CD4-positive, alpha-beta T cell treated with Interleukin-17A for 4 hours (primary cell): ENCODE measurements at places on chromosomes 5 and 9.

GRCh38 chr9:25677301-25678146, 720 bp downstream of the TUSC1 start:
- peak; percentile 6 for DNase-seq

DNA sequence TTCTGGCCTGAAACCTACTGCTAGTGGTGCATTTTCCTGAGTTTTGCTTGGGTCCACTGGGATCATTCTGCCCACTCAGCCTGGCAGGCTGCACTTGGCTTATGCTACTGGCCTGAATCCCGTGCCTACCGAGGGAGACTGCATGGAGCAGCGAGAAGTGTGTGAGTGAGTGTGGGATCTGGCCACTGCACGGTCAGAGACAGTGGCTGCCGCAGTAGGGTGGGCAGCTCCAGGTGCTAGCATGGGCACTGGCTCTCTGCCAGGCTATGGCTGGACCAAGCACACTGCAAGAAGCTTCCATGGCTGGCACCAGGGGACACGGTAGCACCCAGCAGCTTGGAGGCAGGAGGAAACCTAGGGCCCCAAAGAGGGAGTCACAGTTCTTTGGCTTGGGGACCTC, 1058.7 kb upstream of the ACO1 start:
- DNase-seq: no peak

GRCh38 chr5:74763504-74763903, 3.4 kb downstream of the GFM2 start:
- no peak for DNase-seq

- DNase-seq: no peak
Observed at GRCh38 chr5:156597276-156597675, 252.8 kb upstream of the PPP1R2B start.

DNA sequence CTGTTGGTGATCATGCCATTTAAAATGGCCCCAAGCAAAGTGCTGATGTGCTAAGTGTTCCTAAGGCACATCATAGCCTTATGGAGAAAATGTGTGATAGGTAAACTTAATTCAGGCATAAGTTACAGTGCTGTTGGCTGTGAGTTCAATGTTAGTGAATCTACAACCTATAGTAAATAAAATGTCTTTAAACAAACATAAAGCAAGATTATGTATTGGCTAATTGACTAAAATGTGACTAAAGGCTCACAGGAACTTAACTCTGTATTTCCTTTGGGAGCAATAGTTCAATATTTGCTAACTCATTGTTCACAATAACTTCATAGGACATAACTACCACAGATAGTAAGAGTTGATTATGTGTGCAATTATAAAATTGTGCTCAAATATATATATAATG, 49.4 kb upstream of the LRRC19 start:
- DNase-seq: no peak

DNA sequence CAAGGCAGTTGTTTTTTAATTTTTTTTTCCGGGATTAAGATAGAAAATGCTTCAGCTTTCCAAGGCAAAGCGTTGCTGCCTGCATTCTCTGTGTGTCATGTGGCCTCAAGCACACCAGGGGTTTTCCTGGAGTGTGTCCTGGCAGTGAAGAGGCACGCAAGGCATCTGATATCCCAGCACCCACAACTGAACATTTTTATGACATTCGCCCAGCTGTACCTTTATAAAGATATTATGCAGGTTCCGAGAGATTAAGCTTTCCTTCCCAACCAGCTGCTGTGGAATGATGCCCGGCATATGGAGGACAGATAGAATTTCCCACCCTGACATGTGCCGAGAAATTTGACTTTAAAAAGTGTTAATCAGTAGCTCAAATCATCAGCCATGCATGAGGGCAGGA, 205.6 kb downstream of the GADD45G start:
- no peak for DNase-seq

DNA sequence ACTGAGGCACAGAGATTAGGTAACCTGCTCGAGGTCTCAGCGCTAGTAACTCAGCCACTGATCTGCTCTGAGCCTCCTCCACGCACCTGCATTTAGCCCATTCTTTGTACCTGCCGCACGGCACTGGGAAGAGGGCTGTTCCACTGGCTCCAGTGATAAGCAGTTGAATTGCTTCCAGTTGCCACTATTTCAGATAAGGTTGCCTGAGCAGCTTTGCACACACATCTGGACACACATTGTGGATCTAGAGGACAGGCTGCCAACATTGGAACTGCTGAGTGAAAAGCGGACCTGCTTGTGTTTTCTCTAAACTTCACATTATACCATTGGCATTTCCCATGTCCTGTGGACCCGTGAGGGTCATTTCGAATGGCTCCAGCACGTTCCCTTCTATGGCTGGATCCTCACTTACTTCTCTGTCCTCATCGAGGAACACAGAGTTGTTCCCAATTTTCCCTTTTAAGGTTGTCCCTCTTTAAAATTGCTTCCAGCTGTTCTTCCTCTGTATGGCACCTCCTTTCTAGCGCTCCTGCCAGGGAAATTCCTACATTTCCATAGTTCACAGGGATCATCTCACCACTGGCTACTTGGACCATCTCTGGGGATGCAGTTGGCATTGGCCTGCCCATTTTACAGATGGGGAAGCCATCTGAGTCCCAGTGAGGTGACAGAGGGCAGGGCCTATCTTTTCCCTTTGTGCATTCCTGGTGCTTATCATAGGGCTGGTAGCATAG, 45.9 kb upstream of the RPL26L1 start:
- no peak for DNase-seq

- no peak for DNase-seq
Observed at GRCh38 chr9:108103046-108103693, 613.6 kb upstream of the KLF4 start.

- DNase-seq: no peak
Observed at GRCh38 chr5:156587012-156587411, 260.0 kb downstream of the SGCD start.
